MCF 10A (cell line): ENCODE measurements at places on chromosomes 4 and X. TPM values are rescaled to one million over a fixed set of nuclear protein-coding genes. Genes with fewer than 3 reads are reported as not detected.

Gene CXorf49
- total RNA-seq = not detected in 2 replicates

Gene FRMPD3
- not detected in 2 replicates for total RNA-seq

Gene STATH
- not detected in 2 replicates for total RNA-seq

Gene GRSF1
- total RNA-seq = 60.2 and 69.3 TPM in 2 replicates

Gene OTOP1
- not detected in 2 replicates for total RNA-seq

Gene KLHL34
- not detected in 2 replicates for total RNA-seq

Gene TMPRSS11B
- total RNA-seq = not detected in 2 replicates

Gene SSX1
- not detected in 2 replicates for total RNA-seq

Gene HELT
- total RNA-seq = not detected in 2 replicates

Gene MEPE
- total RNA-seq = not detected in 2 replicates

Gene SPANXA1
- not detected in 2 replicates for total RNA-seq

Gene CYTL1
- total RNA-seq = not detected in 2 replicates

Gene FATE1
- total RNA-seq = not detected in 2 replicates

Gene FREM3
- total RNA-seq = not detected in 2 replicates

Gene GCNA
- total RNA-seq = 3.4 and 3.8 TPM in 2 replicates

Gene GPR119
- total RNA-seq = not detected in 2 replicates

Gene CTAG2
- total RNA-seq = not detected in 2 replicates

Gene LONRF3
- 1.0 and 1.4 TPM in 2 replicates for total RNA-seq

Gene TCEAL7
- not detected in 2 replicates for total RNA-seq

Gene ADH4
- not detected in 2 replicates for total RNA-seq

Gene SOX3
- not detected in 2 replicates for total RNA-seq

Gene BEND2
- not detected in 2 replicates for total RNA-seq

Gene PLRG1
- total RNA-seq = 107 and 136 TPM in 2 replicates

Gene ETNPPL
- not detected in 2 replicates for total RNA-seq

Gene ARHGAP10
- total RNA-seq = 22.4 and 24.6 TPM in 2 replicates

Gene ASMT
- total RNA-seq = not detected in 2 replicates

Gene DCAF12L1
- total RNA-seq = not detected in 2 replicates

Gene GIMD1
- total RNA-seq = not detected in 2 replicates

Gene TAF7L
- 0.21 TPM in 1 of 2 replicates, not detected in the other for total RNA-seq

Gene ZNF718
- 10.8 and 12.2 TPM in 2 replicates for total RNA-seq

Gene HPGDS
- total RNA-seq = not detected in 2 replicates

Gene UGT2A1
- total RNA-seq = not detected in 2 replicates

Gene SLITRK4
- 0.35 and 0.39 TPM in 2 replicates for total RNA-seq

Gene KCND1
- total RNA-seq = 0.86 and 1.8 TPM in 2 replicates

Gene ENPEP
- not detected in 2 replicates for total RNA-seq

Gene FAT4
- total RNA-seq = 6.4 and 6.6 TPM in 2 replicates

Gene RIPPLY1
- total RNA-seq = not detected in 2 replicates

Gene CTSO
- 2.3 and 5.2 TPM in 2 replicates for total RNA-seq

Gene F9
- total RNA-seq = not detected in 2 replicates

Gene FGD1
- total RNA-seq = 13.9 and 15.6 TPM in 2 replicates

Gene ASB12
- not detected in 2 replicates for total RNA-seq

Gene DUSP9
- not detected in 2 replicates for total RNA-seq

Gene GYPB
- total RNA-seq = not detected in 2 replicates
